ENCODE measurements at places on chromosomes 16 and 17. TPM values are rescaled to one million over a fixed set of nuclear protein-coding genes. Genes with fewer than 3 reads are reported as not detected.

DNA sequence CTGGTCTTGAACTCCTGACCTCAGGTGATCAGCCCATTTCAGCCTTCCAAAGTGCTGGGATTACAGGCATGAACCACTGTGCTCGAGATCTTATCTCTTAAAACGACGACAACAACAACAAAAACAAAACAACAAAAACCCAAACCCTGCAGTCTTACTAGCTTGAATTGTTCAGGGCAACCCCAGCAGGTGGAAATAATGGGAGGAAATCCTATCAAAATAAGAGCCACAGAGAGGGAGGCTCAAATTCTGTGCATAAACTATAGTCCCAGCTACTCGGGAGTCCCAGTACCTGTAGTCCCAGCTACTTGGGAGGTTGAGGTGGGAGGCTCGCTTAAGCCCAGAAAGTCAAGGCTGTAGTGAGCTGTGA is 16.5 kb upstream of the ATP6V0A1 start:
- DNase-seq, result no peak

DNA sequence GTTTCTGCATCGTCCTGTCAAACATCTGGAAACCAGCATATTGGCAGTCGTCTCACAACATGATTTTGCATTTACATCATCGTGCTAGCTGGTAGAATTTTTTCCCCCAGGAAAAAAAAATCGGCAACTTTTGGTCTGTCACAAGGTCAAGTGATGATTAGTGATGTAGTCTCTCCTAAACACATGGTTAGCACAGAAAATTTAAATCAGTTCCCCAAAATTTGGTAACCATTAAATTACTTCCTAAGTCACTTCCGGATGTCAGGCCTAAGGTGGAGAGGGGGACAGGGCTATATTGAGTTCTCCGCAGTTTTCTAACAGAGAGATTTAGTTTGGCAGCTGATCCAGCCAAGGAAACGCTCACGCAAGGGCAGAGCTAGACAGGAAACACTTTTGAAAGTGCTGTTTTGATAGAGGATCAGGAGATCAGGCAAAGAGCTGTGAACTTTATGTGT is 271.0 kb upstream of the TBX2 start:
- DNase-seq, result peak; percentile 52

DNA sequence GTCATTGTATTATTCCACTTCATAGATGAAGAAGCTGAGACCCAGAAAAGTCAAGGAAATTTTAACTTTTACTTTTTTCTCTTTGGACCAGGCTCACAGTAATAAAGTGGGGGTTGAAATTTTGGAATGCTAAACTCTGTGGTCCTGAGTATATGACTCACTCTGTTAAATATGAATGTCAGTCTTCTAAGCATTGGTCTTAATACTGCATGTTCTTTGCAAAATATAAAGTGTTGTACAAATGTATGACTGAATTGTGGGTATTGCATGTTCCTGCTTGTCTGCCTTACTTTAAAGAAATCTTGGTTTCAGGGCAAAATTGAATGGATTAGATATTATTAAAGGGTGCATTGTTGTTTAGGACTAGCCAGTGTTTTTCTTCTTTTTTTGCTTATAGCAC is 950.8 kb upstream of the GOT2 start:
- peak; percentile 41 for DNase-seq

GRCh38 chr17:73313526-73314127 is 1.8 kb upstream of the CDC42EP4 start:
- no peak for DNase-seq

- no peak for DNase-seq
Observed at GRCh38 chr16:73058221-73058615, 10.3 kb upstream of the ZFHX3 start.

DNA sequence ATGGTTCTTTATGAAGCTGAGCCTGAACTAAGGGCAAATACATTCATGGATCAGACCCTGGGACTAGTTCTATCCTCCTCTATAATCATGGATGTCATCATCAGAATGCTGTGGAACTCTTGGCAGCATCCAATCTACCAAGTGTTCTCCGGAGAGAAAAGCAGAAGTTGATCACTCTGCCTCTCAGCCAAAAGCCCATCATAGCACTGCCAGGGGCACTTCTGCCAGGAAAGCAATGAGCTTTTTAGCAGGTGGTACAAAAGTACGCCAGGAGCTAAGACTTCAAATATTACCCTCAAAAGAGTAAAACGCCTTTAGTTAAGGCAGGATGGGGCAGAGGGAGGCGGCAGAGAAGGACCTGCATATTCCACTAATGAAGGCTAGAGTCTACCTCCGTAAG is 279.0 kb downstream of the SLC39A11 start:
- no peak for DNase-seq

- DNase-seq, result no peak
Observed at GRCh38 chr17:334974-335481, 17.6 kb downstream of the RPH3AL start.

GRCh38 chr16:50038756-50039529 is 13.9 kb downstream of the CNEP1R1 start:
- DNase-seq, result no peak

GRCh38 chr16:56985288-56985961 is 3.9 kb upstream of the NLRC5 start:
- DNase-seq, result peak; percentile 85

SLFN14 gene
- not detected for total RNA-seq

WWP2 gene
- 12.7 TPM for total RNA-seq

GNAO1 gene
- total RNA-seq, result not detected

ERN2 gene
- total RNA-seq, result not detected

TCAP gene
- total RNA-seq, result under 0.01 TPM

WNT3 gene
- 0.72 TPM for total RNA-seq
